Lower leg skin (tissue), 4 donors: ENCODE measurements at places on chromosomes 16 and 17. TPM values are rescaled to one million over a fixed set of nuclear protein-coding genes. Genes with fewer than 3 reads are reported as not detected.

The SRL gene
- 0.27 TPM for total RNA-seq

The KRT32 gene
- 0.46 TPM for total RNA-seq

The TMC7 gene
- total RNA-seq: 0.59 TPM

The DBNDD1 gene
- 7.0 TPM for total RNA-seq

The WNT9B gene
- total RNA-seq: 0.75 TPM

The HSPB9 gene
- 0.23 TPM for total RNA-seq

The PPP1R27 gene
- total RNA-seq: not detected

The HEATR9 gene
- not detected for total RNA-seq

The NPIPA2 gene
- 0.57 TPM for total RNA-seq

The USP43 gene
- 4.4 TPM for total RNA-seq

The CYGB gene
- 11.0 TPM for total RNA-seq

The TMEM235 gene
- not detected for total RNA-seq

The SP6 gene
- total RNA-seq: 29.9 TPM

The XYLT1 gene
- total RNA-seq: 17.2 TPM

The SLC6A4 gene
- total RNA-seq: 0.25 TPM

The KRTAP17-1 gene
- total RNA-seq: 38.6 TPM

The MYH13 gene
- not detected for total RNA-seq

The KRTAP16-1 gene
- total RNA-seq: not detected

The CDC6 gene
- 1.1 TPM for total RNA-seq

The C17orf78 gene
- total RNA-seq: not detected

The PGAP3 gene
- total RNA-seq: 31.7 TPM

The PYY gene
- not detected for total RNA-seq

The LPCAT2 gene
- total RNA-seq: 36.9 TPM

The RGS9 gene
- 3.2 TPM for total RNA-seq

The TNFRSF17 gene
- total RNA-seq: not detected

The ERCC4 gene
- 8.1 TPM for total RNA-seq

The NPIPB9 gene
- total RNA-seq: 0.93 TPM

The RTN4RL1 gene
- 31.5 TPM for total RNA-seq

The IFT20 gene
- total RNA-seq: 23.5 TPM

The STAC2 gene
- 2.3 TPM for total RNA-seq

The ACE gene
- 9.7 TPM for total RNA-seq

The C16orf46 gene
- total RNA-seq: 0.63 TPM

The PSMB3 gene
- total RNA-seq: 138 TPM

The MCRIP2 gene
- total RNA-seq: 10.5 TPM

The CUEDC1 gene
- 11.6 TPM for total RNA-seq

The PHLPP2 gene
- total RNA-seq: 2.0 TPM

The MYO15B gene
- total RNA-seq: 36.9 TPM

The ZFHX3 gene
- 9.6 TPM for total RNA-seq

The PDILT gene
- not detected for total RNA-seq

The RNF112 gene
- total RNA-seq: 1.1 TPM

The EFNB3 gene
- total RNA-seq: 7.1 TPM

The MAP2K4 gene
- total RNA-seq: 28.0 TPM

The CARD14 gene
- 57.8 TPM for total RNA-seq

The CACNG3 gene
- not detected for total RNA-seq

The SLC12A3 gene
- not detected for total RNA-seq

The ADAD2 gene
- not detected for total RNA-seq

The PPY gene
- total RNA-seq: not detected

The KRTAP4-9 gene
- total RNA-seq: not detected
